Activated gamma-delta T cell (primary cell): ENCODE measurements at places on chromosomes 12 and 14.

GRCh38 chr14:34030864-34031263 is 80.0 kb upstream of the EGLN3 start:
- no peak for DNase-seq

- DNase-seq: no peak
These were observed 192.3 kb downstream of the EGLN3 start for GRCh38 chr14:33758547-33758946.

GRCh38 chr14:57380935-57381334 is 9.5 kb upstream of the NAA30 start:
- DNase-seq: no peak

DNA sequence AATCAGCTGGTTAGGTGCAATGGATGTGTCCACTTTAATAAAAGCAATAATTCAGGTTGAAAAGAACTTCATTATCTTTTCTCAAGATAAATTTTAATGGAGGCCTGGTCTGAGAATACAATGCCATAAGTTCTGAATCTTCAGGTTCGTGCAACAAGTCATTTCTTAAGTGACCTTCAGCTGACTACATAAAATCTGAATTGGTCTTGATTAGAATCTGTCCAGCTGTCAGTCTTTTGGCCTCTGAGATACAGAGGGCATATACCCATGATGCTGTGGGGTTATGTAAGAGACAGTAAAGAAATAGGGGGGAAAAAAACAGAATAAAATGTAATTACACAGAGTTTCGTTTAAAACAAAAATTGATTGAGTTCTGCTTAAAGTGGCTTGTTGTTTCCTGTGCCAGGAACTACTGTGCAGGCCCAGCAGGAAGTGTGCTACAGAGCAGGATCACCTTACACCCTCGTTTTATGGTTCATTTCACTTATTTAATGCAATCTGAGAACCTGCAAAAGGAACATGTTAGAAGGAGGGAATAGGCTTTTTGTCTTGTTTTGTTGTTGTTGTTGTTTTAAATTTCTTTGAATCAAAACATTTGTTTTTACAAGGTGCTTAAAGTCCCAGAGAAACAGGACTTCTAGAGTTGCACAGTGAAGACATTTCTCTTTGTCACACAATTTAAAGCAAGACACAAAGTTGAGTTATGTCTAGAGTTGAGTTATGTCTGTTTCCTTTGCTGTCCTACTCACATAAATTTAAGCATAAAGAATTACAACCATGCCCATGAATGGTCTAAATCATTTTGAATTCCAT is 64.2 kb downstream of the LGR5 start:
- no peak for DNase-seq

GRCh38 chr12:25694072-25694471 is 141.0 kb upstream of the LMNTD1 start:
- no peak for DNase-seq

- DNase-seq: no peak
These were observed 58.3 kb downstream of the NINJ2 start for GRCh38 chr12:604956-605355.

DNA sequence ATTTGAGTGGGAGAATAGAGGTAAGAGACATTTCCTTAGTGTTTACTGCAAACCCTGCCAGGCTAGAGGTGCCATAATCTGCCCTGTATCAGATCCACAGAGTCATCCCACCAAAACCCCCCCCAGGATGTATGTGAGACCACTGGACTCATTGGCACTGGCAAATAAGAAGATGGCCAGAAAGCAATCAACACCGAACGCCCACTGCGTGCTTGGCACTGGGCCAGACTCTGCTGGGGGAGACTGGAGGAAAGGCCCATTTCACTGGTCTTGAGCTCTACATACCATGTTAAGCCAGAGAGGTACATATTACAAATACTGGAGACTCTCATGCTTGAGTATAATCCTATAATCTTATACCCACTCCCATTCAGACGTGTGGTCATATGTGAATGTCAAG is 44.0 kb downstream of the SMUG1 start:
- DNase-seq: no peak

DNA sequence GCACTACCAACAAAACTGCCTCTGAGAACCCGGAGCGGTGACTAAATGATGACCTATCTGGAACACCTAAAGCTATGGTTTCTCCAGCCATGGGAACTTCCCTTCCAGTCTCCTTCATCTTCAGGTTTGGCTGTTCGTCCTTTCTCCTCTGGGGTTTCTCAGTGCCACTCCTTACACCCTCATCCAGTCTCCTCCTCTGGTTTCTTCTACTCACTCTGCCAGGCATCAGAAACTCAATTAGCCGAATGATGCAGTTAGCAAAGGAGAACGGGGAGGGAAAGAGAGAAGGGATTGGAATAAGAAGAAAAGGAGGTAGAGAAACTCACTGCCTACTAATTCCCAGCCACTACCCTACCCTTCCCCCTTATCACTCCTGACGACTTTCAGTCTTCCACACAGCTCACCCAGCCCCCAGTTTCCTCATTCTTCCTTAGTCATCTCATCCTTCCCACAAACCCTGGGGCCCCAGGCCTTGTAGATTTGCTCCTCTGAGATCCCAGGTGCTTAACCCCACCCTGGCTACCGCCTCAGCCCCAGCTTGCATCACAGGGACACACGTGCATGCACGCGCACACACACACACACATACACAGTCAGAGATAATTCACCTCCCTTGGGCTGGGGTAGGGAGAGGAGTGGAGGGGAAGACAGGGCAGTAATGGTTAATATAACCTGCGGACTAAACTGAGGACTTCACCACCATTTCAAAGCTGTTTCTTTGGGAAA is 13.0 kb downstream of the FGD6 start:
- no peak for DNase-seq

DNA sequence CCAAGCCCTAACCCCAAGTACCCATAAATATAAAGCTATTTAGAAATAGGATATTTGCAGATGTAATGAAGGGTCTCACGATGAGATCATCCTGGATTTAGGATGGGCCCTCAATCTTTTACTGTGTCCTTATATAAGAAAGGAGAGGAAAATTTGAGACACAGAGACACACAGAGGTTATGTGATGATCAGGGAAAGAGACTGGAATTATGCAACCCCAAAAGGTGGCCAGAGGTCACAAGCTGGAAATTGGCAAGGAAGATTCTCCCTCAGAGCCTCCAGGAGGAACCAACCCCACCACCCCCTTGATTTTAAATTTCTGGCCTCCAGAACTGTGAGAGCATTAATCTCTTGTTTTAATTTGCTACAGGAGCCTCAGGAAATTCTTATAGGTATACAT is 334.9 kb upstream of the PRICKLE1 start:
- no peak for DNase-seq

- DNase-seq: no peak
These were observed 10.7 kb upstream of the STX2 start for GRCh38 chr12:130849561-130850417.

DNA sequence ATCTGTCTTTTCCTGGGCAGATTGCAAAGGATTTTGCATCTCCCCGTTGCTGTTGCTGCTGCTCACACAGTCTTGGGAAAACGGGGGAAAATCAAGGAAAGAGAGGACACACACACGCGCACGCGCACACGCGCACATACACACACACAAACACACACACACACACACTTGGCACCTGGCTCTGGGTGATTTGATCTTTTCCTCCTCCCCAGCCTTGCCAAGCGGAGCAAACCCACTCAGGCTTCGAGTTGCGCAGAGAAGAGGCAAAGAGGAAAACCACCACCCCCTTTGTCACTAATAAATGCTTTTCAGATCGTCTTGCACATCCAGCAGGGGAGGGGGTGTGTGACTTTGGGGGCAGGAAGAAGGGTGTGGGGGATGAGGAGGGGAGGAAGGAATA is 965 bp upstream of the NOS1 start:
- DNase-seq: no peak

DNA sequence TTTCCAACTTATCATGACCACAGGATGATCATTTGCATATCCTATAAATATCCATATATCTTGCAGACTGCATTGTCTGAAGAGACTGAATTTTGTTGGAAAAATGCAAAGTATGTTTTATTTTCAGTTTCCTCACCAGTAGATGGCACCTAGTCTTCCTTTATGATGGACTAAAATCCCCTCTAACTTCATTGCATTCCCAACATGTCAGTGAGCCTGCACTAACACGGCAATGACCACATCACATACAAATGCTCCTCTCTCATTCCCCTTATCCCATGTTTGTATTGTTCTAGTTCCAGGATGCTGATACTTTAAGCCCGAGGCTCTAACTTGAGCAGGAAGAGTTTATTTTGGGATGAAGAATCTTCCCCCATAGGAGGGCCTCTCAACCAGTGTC is 24.7 kb upstream of the MYBPC1 start:
- DNase-seq: no peak

DNA sequence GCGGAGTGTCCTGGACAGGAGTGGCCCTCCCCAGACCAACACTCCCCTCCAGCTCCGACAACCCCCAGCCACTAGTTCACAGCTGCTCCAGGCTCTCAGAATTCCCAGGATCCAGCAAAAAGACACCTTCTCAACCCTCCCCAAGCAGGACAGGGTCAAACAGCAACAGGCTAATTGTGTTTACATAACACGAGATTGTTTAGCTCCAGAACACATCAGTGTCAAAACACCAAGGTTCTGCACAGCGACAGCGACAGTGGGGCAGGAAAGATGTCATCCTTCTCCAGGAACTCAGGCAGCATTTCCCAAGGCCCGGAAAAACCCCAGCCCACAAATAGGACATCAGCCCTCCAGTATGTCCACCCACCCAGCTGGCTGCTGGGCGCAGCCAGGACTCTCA is 16.5 kb downstream of the ITPK1 start:
- DNase-seq: no peak

DNA sequence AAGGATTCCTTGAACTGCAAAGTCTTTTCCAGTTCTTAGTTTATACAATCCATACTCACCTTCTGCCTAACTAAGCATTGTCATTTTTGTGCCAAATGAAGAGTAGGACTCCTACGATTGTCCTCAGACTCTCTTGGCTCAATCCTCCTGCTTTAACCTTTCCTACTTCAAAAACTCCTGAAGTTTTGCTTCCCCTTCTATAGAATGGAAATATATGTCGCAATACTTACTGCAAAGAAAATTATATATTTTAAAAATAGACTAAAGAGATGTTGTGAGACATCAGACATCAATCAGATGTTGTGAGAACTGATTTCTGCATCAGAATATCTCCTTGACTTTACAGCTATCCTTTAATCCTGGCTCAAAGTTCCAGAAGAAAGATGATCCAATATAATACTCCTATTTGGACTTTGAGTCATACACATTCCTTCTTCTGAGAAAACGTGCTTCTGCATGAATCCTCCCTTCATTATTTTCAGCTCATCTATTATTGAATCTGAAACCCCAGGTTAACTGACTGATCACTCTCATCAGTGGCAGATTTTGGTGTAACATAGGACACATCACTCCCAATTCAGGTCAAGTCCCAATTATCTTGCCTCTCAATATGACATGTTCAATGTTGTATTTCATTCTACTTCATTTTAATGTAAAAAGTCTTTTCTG is 48.8 kb downstream of the A2M start:
- no peak for DNase-seq

- DNase-seq: no peak
These were observed 28.0 kb upstream of the DHRS4 start for GRCh38 chr14:23925523-23926075.

- no peak for DNase-seq
These were observed 63.2 kb downstream of the AMN start for GRCh38 chr14:102985665-102986064.

DNA sequence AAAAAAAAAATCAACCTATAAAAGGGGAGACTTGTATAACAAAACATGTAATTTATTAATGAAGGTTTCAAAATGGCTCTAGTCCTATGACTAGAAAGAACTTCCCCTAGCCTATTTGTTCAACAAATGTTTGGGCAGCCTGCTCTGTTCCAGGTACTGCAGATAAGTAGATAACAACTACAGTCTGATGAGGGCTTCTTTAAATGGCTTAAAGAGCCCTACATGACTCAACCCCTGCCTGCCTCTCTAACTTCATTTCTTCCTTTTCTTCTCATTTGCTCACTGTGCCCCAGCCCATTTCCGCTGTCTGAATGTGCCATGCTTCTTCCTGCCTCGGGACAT is 21.5 kb downstream of the ALDH6A1 start:
- no peak for DNase-seq

- DNase-seq: no peak
These were observed 17.0 kb upstream of the NUDT4 start for GRCh38 chr12:93360688-93361087.

DNA sequence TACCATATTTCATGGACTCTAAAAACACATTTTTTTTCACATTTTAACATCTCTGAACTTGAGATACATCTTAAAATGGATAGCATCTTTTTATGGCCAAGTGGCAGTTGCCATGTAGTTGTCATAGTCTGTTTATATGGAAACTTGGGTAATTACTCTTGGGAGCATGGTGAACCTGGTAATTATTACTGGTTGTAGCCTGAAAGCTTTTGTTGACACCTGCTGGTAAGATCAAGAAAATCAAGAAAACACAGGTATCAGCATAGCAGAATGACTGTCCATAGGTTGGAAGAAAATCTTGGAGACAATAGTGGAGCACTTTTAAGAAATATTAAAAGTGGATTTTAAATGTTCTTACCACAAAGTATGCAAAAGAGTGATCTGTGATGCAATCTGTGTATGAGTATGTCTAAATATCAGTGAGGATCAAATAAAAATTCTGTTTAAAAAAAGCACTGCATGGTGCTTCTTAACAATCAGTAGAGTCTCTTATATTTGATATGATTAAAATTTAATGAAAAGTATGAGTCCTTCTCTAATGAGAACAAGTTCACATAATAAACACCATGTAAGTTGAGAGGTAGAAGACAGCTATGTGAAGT is 44.2 kb downstream of the TTC8 start:
- DNase-seq: no peak

DNA sequence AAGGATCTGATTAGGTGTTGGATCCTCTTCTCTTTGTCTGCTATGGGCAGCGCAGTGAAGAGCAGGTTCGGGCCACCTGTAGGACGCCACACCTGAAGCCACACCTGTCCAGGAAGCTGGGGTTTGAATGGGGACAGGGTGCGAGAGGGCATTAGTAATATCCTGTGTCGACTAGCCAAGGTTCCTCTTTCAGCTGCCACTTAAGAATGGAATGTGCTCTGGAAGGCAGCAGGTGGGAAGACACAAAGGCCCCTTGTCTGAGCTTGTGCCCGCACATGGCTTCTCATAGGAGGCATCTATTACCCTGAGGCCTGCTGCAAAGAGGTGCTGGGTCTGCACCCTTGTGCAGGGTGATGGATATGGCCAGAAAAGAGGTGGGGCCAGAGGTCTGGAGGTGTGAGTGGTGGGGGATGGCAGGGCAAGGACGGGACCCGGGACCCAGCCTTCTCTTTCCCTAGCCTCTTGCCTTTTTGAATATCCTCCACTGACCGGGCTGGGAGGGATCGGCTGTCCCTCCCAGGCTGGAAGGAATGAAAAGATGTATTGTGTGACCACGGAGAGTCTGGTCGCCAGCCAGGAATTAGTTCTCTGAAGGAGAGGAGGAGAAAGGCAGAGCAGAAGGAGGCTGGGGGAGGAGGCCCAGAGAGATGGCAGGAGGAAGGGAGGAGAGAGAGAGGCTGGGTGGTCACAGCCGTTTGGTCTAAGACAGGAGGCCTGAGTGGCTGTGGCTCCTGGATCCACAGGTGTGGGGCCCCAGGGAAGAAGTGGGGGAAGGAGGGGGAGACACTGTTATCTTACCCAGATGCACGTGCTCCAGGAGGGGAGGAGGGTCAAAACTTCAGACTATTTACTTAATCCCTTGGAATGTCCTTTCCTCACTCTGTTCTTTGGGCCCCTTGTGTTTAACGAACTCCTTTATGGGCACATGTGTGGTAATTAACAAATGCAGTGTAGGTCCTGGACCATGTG is 101.5 kb downstream of the SMOC1 start:
- no peak for DNase-seq
